ENCODE measurements at places on chromosomes 11 and 22.

GRCh38 chr22:37627121-37627520 is 12.3 kb upstream of the SH3BP1 start:
- DNase-seq = no peak

- DNase-seq = no peak
Measured at GRCh38 chr22:29854432-29854831, 16.4 kb upstream of the ASCC2 start.

DNA sequence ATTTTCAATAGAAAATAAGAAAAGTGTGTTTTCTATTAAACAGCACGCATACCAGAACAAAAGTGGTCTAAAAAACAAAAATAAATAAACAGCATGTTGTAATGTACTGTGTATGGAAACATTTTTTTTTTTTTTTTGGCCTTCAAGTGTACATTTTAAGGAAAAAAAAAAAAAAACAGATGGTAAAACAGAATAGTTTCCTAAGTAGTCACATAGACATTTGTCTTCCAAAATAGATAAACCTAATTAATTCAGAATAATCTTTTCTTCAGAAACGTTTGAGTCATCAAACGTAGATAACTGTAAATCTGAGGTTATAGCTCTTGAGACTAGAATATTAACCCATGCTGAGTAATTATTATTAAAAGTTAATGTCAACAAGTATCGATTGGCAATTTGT is 396 bp upstream of the CFAP300 start:
- no peak for DNase-seq

GRCh38 chr11:57460758-57461749 is 726 bp downstream of the RTN4RL2 start:
- DNase-seq = no peak

DNA sequence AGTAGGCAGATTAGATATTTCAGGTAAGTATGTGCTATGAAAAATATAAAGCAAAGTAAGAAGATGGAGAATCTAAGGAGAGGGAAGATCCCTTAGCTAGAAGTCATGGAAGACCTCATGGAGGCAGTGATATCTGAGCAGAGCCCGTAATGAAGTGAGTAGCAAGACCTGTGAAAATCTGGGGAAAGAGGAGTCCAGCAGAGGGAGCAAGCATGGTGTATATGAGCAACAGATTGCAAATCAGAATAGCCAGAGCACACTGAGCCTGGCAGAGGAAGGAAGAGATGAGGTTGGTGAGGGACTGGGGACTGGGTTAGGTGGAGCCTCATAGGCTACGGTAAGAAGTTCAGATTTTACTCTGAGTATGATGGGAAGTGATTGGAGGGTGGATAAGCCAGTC is 9.4 kb downstream of the LHFPL7 start:
- DNase-seq = no peak

GRCh38 chr11:70489276-70489675 is 90.9 kb downstream of the CTTN start:
- DNase-seq = no peak

GRCh38 chr11:121035780-121036179 is 11.9 kb downstream of the TBCEL start:
- DNase-seq = no peak

- DNase-seq = no peak
Measured at GRCh38 chr11:68934666-68935065, 31.0 kb downstream of the IGHMBP2 start.

DNA sequence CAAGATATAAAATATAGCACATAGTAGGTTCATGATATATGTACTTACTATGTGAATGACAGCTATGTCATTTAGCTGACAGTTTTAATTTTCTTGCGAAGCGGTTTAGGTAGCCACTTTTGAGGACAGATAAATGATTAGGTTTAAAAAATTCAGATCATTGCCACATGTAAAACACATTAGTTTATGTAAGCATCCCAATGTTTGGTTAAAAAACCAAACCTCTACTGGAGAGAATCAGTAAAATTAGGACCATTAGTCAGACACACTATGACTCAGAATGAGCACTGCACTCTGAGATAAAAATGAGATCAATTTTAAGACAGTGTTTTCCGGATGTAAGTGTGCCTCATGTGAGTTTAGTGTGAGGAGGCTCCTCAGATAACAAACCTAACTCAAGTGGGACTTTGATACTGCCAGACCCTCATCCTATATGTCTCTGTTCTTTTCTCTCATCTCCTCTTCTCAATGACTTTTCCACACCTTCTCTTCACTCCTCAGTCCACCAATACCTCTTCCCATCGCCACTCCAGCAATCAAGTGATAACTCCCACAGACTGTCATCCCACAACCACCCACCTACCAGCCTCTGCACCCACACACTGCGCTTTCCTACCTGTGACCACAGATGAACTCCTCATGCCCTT is 6.8 kb upstream of the OR2AT4 start:
- no peak for DNase-seq

DNA sequence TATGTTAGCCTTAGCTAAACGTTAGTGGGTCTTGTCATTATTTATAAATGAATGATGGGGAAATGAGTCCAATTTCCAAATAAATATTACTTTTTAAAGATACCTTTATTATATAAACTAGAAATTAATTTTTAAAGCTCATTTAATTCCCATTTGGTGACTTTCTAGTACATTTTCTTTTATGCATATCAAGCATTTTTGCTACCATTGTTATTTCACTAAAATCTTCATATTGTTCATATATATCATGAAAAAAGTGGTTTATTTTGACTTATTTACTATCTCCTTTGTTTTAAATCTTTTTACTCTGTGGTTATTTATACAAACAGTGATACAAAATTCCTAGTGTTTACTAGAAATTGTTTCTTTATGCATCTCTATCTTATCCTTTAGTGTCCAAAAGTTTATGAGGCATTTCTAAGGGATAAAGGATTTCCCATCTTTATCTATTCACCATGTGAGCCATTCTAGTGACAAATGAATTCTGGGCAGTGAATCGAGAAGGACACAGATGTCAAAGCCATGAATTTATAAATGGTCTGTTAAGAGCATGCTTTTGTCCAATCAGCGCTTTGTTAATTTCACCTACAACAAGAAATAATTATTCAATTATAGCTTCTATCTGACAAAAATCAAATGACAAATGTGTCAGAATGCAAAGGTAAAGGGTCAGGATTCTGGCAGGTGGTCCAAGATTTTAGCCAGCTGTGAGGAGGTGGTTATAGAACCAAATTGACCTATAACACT is 70.6 kb downstream of the PRMT3 start:
- no peak for DNase-seq

DNA sequence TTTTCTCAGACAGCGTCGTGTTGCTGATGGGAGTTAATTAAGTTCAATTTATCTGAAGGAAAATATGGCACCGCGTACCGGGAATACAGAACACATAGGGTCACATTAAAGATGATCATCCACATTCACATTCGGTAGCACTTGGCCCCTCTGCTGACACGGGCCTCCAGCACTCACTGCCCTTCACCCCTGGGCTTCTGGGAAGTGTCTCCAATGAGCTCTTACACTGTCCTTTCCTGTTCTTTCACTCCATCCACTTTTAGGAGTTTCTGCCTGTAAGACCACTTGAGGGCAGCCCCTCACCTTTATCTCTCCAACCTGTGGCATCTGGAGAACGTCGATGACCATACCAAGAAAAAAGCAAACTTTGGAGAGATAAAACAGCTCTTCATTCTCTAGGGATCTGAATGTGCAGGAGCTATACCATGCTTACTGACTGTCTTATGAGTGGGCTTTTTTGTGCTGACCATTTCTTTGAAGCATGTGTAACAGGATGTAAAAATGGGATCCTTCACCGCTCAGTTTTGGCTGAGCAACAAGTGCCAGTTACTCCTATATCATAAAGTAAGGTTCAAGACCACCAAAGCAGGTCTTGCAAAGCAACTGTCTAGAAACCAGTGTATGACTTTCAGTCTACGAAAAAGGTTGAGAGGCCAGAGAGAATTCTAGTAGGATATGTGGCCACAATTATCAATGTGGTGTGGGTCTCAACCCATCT is 1.1 kb upstream of the SERGEF start:
- DNase-seq = no peak

DNA sequence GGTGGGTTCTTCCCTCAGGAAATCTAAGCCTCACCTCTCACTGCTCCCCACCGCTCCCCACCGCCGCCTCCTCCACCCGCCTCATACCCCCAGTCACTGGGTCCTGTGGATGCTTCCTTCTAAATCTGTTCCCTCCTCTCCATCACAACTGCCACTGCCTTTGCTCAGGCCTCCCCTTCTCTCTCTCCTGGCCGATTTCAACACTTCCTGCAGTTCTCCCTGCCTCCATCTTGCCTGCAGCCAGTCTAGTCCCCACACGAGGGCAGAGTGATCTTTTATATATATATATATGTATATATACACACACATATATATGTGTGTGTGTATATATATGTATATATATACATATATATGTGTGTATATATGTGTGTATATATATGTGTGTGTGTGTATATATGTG is 27.8 kb downstream of the CREB3L1 start:
- no peak for DNase-seq

DNA sequence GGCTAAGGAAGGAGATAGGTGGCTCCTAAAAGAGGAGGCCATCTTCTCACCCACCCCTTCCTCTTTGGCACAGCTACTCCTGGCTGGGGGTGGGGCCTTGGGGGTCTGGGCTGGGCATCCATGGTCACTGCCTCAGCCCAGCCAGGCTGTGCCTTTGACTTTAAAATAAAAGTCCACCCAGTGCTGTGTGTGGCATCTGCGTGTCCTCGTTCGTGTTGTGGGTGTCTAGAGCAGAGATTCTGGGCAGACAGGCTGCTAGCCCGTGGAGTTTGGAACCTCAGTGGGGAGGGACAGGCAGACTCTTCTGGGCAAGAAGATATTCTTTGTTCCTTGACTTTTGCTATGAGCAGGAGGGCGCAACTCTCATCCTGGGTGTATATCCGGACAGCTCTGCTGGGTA is 13.1 kb downstream of the RPS6KA4 start:
- no peak for DNase-seq

- peak; percentile 73 for DNase-seq
Measured at GRCh38 chr11:62553080-62553838, 6.7 kb upstream of the AHNAK start.

- DNase-seq = no peak
Measured at GRCh38 chr11:30855383-30856006, 269.3 kb upstream of the MPPED2 start.

GRCh38 chr22:36334081-36334820 is 53.5 kb downstream of the MYH9 start:
- DNase-seq = no peak

DNA sequence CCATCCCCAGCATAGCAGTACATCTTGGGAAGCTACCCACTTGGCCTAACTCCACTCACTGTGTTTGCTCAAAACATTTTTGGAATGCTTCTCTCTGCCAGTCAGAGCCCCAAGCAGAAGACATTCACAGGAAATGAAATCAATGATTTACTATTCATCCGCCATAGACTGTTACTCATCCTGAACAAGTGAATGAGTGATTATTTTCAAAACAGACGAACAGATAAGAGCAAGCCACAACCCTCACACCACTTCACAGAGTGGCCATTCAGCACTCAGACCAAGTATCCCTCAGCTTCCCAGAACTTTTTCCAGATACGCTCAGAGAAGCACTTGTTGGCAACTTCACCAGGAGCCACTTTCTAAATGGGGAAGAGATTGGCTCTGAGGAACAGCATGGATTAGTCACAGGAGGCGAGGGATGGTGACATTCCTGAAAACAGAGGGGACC is 13.0 kb upstream of the UBASH3B start:
- DNase-seq = no peak

GRCh38 chr11:9852465-9852864 is 188.6 kb downstream of the SWAP70 start:
- DNase-seq = no peak

- no peak for DNase-seq
Measured at GRCh38 chr22:39148026-39148726, 4.3 kb downstream of the CBX7 start.

DNA sequence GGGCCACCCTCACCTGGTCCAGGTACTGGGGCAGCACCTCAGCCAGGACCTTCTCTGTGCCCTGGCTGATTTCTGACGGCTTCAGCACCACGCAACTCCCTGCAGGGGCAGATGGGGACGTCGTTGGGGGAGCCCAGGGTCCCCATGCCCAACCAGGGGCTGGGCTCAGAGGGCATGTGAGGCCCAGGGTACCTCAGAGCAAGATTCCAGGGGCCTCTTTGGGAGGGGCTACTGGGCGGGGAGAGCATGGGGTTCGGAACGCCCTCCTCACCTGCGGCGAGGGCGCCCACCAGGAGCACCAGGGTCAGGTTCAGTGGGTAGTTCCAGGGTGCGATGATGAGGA is 8.1 kb downstream of the ALDH3B2 start:
- DNase-seq = no peak

DNA sequence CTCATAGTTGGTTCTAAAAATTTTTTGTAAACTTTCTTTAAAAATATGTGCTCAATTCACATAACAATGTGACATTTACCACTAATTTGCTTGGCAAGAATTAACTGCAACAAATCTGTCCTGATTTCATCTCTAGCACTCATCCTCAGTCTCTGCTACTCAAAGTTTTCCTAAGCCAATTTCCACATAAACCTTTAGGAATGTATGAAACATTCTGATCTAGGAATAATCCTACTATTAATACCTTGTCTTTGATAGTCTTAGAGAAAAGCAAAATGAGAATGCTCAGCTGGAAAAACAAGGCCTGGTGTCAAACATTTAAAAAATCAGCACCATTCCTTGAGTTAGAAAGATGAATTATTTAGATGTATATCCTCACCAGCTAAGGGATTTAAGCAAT is 114.3 kb downstream of the CD44 start:
- no peak for DNase-seq

DNA sequence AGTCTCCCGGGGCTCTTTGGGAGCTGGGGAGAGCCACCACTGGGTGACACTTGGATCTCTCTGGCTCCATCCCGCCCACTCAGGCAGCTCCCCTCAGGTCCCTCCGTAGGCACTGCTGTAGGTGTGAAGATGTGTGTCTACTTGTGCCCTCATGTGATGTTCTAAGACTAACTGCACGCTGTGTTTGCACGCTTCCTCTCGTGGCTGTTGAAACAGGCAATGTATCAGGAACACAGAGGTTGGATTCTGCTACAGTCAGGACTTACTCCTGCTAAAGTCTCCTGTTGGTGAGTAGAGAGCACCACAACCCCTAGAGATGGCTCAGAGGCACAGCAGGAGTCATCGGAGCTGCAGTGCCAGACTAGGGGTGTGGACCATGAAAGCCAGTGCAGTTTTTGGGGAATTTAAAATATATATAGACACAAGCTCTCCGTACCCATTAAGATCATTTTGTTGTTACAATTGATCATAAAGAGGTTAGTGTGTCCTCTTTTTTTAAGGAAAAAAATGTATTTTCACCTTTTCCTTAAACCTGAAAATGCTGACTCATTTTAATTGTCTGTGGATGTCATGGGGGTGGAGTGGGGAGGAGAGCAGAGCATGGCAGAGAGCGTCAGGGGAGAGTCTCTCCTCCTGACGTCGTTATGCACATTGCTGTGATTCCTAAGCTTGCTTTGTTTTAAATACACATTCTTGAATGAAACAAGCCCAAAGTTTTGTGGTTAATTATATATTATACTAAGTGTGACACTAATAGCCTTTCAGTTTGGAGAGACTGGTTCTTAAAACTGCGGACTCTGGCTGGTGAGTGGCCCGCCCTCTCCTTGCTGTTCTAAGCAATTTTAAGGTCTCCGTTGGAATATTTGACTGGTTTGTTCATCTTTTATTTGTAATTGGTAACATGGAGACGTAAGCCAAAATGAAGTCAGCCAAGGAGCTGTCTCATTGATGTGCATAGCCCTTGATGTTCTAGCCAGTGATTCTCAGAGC is 16.2 kb upstream of the CTTN start:
- DNase-seq = no peak

All from central memory CD4-positive, alpha-beta T cell (primary cell).